ENCODE measurements at places on chromosomes 4 and X.

DNA sequence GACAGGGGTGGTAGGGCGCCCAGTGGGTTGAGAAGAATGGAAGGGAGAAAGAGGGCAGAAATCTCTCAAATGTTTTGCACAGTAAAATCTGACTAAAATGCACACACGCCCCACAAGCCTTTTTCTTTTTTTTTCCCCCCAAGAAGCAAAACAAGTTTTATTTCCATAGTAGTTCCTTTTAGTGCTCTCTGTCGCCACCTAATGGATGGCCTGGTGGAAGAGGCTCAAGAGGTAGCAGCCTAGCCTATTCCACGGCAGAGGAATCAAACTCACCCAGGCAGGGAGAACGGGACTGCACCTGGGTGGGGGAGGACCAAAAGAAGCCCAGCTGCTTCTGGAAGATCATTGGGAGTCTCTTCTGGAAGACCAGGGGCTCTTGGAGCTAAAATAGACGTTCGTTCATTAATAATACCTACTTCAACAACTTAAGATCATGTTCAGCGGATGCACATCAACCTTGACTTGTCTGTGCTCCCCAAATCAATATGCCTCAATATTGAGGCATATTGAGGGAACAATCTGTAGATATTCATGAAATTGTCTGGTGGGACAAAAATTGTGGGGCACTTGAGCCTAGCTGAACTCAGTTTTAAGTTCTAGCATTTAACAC is 31.6 kb upstream of the IRAK1 start:
- H3K27ac ChIP-seq: peak overlapping the region; percentile 47
- no peaks in the 10 kb centered on the region for H3K36me3 ChIP-seq
- DNase-seq: no peak
- H3K4me3 ChIP-seq: no peak overlapping the region
- no peaks in the 10 kb centered on the region for H3K27me3 ChIP-seq

DNA sequence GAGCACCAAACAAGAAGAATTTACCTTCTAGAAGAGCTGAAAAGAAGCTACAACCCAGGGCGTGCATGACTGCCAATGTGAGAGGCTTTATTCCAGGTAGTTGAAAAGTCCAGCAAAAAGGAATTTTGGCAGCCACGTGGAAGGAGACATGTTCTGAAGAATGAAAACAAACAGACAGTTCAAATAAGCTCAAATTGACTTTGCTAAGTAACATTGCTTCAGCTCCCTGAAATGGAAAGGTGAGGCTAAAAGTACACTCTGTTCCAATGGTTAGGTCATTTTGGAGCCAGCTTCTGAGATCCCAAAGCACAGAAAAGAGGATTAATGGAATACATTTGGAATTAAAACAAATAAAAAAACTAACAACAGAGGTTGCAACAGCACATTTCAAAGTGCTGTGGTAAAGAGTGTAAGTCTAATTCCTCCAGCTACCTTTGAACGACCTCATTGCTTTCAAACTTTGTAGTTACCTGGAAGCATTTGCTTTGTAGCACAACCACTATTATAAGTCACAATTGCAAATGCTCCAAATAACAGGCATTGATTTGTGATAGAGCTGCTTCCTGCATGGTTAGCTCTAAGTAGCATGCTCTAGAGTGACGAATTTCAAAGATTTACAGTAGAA is 405.3 kb upstream of the EDA2R start:
- DNase-seq: no peak
- H3K27me3 ChIP-seq: no peaks in the 10 kb centered on the region
- H3K4me1 ChIP-seq: no peaks in the 10 kb centered on the region

GRCh38 chrX:12496343-12496742 is 294.9 kb upstream of the PRPS2 start:
- H3K27ac ChIP-seq: no peak overlapping the region
- no peak overlapping the region for H3K4me3 ChIP-seq
- no peaks in the 10 kb centered on the region for H3K4me1 ChIP-seq
- DNase-seq: no peak
- no peaks in the 10 kb centered on the region for H3K27me3 ChIP-seq

GRCh38 chrX:112935029-112935428 is 94.4 kb upstream of the AMOT start:
- no peak overlapping the region for H3K4me3 ChIP-seq
- H3K27ac ChIP-seq: no peak overlapping the region
- no peaks in the 10 kb centered on the region for H3K36me3 ChIP-seq
- no peak for DNase-seq

- no peak for DNase-seq
- no peaks in the 10 kb centered on the region for H3K36me3 ChIP-seq
- no peak overlapping the region for H3K4me3 ChIP-seq
- H3K27me3 ChIP-seq: no peaks in the 10 kb centered on the region
- no peaks in the 10 kb centered on the region for H3K4me1 ChIP-seq
These were observed 91.3 kb downstream of the MFAP3L start for GRCh38 chr4:169934794-169935429.

DNA sequence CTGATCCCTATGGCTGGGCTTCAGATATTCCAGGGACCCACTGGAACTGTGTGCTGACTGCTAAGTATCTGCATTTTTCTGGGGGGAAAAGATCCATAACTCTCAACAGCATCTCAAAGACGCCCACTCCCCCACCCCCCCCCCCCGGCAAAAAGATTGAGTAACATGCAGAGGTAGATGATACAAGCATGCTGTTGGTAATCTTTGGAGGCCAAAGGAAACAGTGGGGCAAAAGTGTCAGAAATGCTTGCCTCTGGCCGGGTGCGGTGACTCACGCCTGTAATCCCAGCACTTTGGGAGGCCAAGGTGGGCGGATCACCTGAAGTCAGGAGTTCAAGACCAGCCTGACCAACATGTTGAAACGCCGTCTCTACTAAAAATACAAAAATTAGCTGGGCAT is 12.2 kb downstream of the XPNPEP2 start:
- H3K27ac ChIP-seq: no peak overlapping the region
- no peaks in the 10 kb centered on the region for H3K27me3 ChIP-seq
- no peak for DNase-seq
- no peak overlapping the region for H3K4me3 ChIP-seq
